ENCODE measurements at places on chromosomes 4 and X.
A peak's percentile ranks its signal among the peaks of the same experiment; 100 is the strongest.

DNA sequence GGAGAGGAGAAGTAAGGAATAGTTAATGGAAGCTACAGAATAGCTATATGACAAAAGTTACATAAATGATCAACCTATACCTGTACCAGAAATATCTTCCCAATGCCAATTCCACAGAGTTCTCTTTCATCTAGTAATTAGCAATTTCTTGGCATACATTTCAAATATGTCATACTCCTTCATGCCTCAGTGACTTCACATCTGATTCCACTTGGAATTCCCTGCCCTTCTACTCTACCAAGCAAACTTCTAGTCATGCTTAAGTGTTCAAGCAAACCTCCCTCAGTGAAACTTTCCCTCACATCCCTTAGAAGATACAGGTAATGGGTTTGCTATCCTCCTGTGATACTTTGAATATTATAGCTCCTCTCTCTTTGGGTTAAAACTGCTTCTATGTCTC lies 127.1 kb downstream of the KLHL13 start:
- DNase-seq, result no peak

DNA sequence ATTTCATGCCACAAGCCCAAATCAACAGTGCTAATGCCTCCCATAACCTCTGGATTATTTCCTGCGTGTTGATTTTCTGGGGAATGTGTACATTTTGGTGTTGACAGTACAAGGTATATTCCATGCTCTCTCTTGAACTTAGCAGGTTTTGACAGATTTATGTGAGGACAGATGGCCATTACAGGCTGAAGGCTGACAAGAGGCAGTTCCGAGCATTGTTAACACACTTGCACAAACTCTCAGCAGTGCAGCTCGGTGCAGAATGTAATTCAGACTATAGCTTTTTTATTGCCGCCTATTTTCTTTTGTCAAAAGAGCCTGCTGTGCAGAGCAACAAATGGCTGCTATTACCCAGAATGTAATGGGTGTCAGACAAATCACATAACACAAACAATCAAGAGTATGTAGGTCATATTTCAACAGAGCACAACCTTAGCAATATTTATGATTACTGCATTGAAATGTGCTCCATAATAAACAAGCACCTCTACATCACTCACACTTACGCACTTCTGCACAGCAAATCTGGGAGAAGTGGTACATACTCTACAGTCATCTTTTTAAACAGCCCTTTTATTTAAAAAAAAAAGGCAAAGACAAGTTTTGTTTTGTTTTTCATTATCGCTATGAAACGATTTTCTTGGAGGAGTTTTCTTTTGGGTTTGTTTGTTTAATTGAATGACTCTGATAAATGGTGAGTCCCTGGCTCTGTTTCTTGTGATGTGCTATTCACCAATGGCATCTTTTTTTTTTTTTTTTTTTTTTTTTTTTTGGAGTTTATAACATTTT lies 71.6 kb downstream of the PPARGC1A start:
- DNase-seq, result peak; percentile 72

DNA sequence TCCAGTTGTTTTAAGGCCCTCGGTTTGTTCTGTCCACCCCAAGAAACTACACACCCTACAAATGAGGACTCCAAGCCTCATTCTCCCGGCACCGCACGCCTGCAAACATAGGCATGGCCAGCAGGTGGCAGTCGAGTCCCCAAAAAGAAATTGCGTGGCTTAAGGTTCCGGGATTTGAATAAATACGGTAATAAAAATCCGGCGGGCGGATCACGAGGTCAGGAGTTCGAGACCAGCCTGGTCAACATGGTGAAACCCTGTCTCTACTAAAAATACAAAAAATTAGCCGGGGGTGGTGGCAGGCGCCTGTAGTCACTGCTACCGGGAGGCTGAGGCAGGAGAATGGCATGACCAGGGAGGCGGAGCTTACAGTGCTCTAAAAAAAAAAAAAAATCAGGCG lies 21.8 kb upstream of the CSF2RA start:
- DNase-seq, result peak; percentile 2

GRCh38 chr4:23857367-23857959 lies 32.4 kb downstream of the PPARGC1A start:
- DNase-seq, result no peak

- DNase-seq, result peak; percentile 69
Measured at GRCh38 chr4:40056716-40057585, at the start of gene N4BP2. TSS of gene N4BP2 (plus strand) at chr4:40056850. CDS start at chr4:40097341, 40,491 bp downstream.

GRCh38 chr4:168667376-168667775 lies 170.5 kb downstream of the PALLD start:
- no peak for DNase-seq

GRCh38 chr4:2598511-2599303 lies 62.3 kb downstream of the FAM193A start:
- no peak for DNase-seq

DNA sequence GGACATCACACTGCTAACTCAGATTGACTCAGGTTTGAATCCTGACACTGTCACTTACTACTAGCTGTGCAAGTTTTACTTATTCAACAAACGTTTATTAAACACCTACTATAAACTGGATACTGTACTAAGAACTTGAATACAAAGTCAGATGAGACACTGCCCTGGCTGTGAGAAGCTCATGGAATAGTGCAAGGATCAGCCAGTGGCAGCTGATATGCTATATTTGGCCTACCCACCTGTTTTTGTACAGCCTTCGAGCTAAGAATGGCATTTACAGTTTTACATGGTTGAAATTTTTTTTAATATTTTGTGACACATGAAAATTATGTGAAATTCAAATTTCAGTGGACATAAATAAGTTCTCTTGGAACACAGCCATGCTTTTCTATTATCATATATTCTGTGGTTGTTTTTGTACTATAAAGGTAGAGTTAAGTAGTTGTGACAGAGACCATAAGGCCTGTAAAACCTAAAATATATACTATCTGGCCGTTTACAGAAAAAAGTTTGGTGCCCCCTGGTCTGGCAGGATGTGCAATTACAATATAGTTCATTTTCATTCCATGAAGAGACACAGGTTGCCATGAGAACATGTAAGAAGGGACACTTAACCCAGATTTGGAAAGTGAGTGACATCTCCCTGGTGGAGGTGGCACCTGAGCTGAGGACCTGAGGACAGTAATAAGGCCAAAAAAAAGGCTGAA lies 3.4 kb upstream of the SEC24D start:
- no peak for DNase-seq

GRCh38 chr4:90597927-90598326 lies 470.7 kb downstream of the CCSER1 start:
- DNase-seq, result no peak

DNA sequence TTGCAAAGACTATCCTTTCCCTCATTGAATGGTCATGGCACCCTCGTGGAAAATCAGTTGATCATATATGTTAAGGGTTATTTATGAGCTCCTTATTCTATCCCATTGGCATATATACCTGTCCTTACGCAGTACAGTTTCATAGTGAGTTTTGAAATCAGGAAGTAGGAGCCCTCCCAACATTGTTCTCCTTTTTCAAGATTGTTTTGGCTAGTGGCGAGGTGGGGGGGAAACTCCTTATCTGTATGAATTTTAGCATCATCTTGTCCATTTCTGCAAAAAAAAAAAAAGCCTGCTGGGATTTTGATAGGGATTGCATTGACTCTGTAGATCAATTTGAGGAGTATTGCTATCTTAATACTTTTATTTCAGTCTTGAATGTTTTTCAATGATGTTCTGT lies 2.5 kb upstream of the USP9X start:
- no peak for DNase-seq

DNA sequence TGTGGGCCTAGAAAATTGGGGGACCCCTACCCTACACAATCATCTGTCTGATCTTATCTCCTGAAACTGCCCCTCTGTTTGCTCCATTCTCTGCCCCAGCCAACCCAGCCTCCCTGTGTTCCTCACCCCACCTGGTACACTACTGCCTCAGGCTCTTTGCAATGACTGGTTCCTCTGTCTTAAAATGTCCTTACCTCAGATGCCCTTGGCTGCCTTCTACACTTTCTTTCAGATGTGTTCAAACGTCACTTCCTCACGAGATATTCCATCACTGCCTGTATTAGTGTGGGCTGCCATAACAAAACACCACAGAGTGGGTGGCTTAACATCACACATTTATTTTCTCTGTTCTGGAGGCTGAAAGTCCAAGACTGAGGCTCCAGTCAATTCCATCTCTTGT lies 29.2 kb downstream of the QDPR start:
- DNase-seq, result no peak

- no peak for DNase-seq
Measured at GRCh38 chr4:118033148-118034052, 886 bp upstream of the NDST3 start.

- DNase-seq, result no peak
Measured at GRCh38 chr4:104429150-104429741, 65.4 kb downstream of the CXXC4 start.

- DNase-seq, result no peak
Measured at GRCh38 chr4:86633854-86634253, 39.7 kb downstream of the PTPN13 start.

GRCh38 chr4:23680671-23681518 lies 209.0 kb downstream of the PPARGC1A start:
- DNase-seq, result no peak

DNA sequence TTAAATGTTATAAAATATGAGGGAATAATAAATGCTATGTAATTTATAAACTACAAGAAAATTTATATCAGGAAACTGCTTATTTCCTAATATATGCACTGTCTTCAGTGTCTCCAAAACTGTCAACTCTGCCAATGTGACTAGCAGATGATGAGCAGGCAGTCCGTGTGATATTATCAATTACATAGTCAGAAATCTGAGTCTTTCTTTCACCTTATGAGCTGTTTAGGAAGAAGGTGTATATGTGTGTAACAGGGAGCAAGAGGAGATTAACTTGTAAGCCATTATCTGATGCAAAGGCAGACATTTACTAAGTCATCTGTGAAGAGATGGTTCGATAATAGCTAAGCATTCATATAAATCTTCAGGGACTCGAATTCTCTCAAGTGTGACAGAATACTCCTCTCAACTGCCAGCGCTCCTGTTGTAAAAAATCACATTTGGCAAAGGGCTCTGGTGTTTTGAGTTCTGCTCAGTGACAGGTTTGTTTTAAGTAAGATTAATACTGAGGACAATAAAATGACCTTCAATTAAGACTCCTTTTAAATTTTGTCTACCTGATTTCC lies 79.7 kb downstream of the SNCA start:
- DNase-seq, result peak; percentile 91

DNA sequence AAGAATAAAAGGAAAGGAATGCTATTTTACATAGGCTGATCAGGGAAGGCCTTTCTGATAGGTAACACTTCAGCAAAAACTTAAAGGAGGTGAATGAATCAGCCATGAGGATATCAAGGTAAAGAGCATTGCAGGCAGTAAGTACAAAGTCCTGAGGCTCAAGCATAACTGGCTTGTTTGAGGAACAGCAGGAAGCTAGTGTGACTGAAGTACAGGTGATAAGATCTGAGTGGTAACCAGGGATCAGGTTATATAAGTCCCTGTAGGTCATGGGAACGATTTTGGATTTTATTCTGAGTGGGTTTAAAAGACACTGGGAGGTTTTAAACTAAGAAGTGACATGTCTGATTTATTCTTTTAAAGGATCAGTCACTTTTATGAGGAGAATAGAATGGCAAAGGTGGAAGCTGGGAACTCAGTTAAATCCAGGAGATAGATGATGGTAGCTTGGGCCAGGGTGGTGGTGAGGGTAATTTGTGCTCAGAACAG lies 47.1 kb upstream of the THOC2 start:
- DNase-seq, result no peak

GRCh38 chr4:10069075-10069642 lies 47.4 kb downstream of the WDR1 start:
- DNase-seq, result no peak

- DNase-seq, result no peak
Measured at GRCh38 chr4:26120098-26120825, 200.6 kb upstream of the RBPJ start.

DNA sequence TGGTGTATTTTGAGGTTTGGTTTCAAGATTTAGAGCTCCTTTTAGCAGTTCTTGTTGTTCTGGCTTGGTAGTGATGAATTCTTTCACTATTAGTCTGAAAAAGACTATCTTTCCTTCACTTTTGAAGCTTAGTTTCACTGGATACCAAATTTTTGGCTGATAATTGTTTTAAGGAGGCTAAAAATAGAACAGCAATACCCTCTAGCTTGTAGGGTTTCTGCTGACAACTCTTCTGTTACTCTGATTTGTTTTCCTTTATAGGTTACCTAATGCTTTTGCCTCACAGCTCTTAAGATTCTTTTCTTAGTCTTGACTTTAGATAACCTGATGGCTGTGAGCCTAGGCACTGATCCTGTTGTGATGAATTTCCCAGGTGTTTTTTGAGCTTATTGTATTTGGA lies 33.6 kb upstream of the HEPH start:
- no peak for DNase-seq

- DNase-seq, result no peak
Measured at GRCh38 chrX:120697053-120697452, 67.2 kb upstream of the C1GALT1C1 start.

DNA sequence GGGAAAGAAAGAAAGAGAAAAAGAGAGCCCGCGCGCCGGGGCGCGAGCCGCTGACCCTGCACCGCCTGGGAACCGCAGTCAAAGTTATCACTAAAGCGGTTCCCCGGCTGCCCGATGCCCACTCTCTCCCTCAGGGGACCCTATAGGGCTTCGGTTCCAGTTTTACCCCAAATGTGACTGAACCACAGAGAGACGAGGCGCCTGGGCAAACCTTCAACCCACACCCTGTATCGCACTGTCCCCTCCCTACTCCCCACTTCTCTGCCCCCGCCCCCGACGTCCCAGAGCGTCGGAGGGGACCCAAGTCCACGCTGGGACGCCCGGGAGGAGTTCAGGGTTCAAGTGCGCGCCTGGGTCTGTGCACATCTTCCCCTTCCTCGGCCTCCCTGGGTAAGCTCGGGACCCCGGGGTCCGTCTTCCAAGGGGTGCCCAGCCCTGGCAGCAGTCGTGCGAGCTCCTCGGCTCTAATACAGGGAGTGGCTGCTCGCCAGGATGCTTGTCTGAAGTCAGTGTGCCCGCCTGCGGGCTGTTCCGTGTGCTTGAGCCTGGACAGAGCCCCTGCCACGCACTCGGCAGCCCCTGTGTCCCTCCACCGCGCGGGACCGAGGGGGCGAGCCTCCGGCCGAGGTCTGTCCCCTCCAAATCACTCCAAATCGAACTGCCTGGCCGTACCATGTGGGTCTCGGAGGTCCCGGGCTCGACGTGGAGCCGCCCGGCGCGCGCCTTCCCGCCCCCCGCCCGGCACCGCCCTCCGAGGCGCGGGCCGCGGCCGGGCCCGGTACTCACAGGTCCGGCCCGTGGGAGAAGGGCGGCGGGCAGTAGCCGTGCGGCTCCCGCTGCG lies 960 bp downstream of the TRPC3 start:
- DNase-seq, result no peak

Data from NCI-H187 (cell line).